ENCODE measurements at places on chromosomes 5 and 9.

- DNase-seq: no peak
Observed at GRCh38 chr5:146069780-146070099, 35.6 kb downstream of the PLAC8L1 start.

DNA sequence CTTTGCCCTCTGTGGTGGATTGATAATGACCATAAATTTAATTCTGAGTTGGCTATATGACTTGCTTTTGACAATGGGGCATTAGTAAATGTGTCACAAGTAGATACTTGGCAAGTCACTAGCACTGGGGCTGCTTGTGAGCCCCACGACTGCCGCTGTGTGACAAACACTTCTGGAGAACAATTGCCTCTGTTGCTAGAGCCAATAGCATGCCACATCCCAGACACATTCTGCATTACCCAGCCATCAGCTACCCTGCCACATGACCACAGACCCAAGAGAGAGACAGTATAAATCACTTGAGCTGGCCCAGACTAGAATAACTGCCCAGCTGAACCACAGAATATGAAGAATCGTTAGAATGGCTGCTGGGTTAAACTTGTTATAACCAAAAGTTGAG, 753.2 kb upstream of the DMAC1 start:
- DNase-seq: no peak

DNA sequence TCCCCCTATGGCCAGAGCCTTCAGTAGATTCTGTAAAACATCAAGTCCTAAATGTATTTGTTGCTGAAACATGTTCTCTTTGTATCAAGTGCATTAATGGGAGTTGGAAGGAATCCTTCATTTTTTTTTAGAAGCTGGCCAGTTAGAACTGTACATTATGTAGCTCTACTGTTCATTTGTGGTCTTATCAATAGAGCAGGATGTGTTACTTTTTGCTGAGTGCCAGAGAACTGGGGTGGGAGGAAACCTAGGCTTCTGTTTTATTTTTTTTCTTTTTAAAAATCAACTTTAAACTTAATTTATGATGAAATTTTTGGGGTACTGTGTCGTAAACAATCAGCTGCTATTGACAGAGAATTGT, 5.1 kb downstream of the PIP5K1B start:
- no peak for DNase-seq

DNA sequence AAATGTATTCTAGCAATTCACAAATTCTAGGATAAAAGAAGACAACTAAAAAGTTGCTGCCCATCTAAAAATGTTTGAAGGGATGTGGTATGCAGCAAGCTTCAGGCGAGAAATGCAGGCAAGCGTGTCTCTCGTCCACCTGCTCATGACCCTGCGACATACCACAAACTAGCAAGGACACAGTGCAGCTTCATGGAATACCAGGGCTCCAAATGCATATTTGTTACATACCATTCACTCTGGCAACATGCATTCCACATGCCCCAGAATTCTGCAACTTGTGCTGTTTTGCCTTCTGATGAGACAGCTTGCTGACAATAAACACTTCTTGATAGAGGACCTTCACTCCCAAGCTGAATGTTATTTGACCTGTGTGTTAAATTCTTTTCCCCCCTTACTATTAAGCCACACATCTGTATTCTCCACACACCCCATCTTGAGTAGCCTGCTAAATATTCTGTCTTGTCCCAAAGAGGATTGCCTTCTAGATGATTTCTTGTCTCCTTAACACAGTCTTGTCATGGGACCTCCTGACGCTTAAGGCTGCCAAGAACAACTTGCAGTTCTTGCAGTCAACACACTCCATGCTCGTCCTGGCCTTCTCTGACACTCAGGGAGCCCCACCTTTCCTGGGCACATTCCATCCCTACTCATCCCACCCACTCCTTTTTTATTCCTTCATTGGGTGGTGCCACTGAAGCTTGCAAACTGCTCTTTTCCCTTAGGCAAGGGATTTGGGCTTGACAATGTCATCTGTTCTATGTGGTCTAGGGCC, 340.5 kb downstream of the PIK3R1 start:
- no peak for DNase-seq

DNA sequence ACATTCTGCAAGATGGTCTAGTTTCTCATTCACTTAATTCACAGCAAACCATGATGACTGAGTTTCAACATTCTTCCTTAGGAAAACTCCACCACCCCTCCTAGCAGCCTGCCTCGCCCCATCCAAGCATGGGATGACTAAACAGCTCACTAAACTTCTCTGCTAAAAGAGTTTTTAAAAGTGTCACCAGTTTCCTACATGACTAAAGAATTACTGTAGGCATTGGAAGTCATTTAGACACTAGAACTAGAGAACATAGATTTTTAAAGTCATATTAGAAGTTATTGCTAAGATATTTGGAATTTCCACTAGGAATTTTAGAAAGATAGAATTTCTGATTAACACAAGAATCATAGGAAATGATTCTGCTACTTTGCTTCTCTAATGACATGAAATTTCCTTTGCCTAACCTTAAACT, 5.5 kb upstream of the ESM1 start:
- peak; percentile 45 for DNase-seq

- DNase-seq: no peak
Observed at GRCh38 chr5:60805463-60805862, 38.6 kb downstream of the ELOVL7 start.

DNA sequence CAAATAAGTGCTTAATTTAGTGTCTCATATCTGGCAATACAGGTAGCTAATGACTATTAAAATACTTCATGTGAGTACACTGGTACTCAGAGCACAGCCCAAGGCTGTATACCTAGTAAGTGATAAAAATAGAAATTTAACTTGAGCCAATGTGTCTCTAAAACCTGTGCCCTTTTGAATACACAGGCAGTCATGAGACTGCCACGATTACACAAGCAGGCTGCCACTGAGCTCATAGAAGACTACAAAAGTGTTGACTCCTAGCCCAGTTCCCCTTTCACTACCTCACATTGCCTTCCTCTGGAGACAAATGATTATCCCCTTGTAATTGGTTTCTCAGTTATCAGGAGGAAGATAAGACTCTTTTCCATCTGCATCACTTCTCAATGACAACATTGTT, 66.3 kb upstream of the PAPPA start:
- peak; percentile 30 for DNase-seq

DNA sequence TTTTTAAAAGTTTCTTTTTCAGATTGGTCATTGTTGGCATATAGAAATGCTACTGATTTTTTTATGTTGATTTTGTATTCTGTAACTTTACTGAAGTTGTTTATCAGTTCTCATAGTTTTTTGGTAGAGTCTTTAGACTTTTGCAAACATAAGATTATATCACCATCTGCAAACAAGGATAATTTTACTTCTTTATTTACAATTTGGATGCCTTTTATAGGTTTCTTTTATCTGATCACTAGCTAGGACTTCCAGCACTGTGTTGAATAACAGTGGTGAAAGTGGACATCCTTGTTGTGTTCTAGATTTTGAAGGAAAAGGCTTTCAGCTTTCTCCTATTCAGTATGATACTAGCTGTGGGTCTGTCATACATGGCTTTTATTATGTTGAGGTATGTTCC, 170.3 kb downstream of the WDR70 start:
- DNase-seq: no peak

DNA sequence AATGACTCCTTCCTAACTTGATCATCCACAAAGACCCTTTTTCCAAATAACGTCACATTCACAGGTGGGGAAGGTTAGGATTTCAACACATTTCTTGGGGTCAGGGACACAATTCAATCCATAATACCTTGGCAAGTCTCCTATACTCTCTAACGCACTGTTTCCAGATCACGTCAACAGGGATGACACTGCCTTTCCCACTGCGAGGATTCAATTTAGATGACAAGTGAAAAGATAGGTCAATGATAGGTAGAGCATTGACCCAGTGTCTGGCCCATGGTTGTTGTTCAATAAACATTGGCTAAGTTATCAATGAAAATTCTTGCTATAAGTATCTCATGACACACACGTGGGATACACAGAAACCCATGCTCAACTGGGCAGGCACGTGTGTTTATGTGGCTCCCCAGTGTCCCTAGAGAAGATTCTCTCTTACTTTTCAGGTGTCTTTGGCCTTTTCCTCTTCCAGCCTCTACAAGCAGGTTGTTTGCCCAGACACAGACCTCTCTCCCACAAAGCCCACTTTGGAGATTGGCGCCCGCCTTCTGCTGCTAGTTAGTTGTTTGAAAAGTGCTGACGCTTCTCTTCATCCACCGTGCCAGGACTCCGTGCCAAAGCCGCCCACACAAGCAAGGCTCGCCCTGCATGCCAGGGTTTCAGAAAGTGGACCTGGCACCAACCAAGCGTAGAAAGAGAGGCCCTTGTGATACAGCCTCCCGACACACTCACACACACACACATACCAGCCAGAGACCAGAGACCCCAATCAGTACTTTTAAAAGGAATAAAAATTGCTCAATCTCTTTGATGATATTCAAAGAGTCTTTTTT, 594.5 kb downstream of the BNC2 start:
- no peak for DNase-seq

DNA sequence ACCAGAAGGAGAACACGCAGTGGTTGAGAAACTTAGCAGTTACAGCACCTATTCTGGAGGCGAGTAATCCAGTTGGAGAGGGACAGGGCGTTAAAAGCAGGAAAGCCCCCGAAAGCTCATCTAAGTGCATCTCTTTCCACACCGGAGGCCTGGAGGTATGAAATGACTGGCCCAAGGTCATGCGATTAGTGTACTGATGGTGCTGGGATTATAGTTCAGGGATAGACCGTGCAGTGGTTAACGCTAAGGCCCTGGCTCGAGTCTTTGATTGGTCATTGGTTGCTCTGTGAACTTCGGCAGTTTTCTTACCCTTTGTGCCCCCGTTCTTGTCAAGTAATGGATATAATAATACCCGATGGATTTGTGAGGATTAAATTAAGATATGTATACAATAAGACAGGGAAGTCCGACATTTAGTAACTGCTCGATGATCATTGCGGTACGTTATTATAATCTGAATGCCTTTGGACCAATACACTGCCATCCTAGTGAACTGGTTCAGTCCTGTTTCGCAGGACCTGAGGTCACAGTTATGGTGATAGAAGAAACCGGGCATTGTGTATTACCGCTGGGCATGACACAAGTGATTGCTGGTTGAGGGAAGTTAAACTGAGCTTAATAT, 960 bp downstream of the CANX start:
- peak; percentile 64 for DNase-seq

DNA sequence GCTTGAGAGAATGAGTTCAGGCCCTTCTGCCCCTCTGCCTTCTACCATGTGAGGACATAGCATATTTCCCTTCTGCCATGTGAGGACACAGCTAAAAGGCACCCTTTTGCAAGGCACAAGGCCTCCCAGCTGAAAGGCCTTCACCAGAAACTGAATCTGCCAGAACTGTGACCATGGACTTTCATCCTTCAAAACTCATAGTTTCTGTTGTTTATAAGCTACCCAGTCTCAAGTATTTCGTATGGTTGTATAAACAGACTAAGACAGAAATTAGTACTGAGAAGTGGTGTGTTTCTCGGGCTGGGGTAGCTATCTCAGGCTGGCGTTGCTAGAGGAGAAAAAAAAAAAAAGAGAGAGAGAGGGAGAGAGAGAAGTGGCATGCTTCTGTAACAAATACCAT, 368.6 kb downstream of the DMRTA1 start:
- no peak for DNase-seq

DNA sequence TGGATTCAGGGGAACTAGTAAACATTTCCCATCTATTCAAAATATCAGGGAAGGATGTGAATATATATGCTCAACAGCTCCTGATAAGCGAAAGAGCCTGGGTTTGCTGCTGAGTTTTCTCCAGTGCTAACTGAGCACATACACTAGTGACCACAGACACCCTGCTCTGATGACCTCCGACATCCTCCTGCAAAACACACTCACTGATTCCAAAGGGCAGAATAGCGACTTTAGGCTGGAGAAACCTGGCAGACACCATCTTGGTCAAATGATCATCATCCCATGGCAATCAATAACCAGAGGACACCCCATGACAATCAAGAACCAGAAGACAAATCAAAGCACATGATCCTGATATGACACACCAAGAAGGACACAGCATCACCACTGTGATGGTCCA, 9.2 kb upstream of the GADD45G start:
- no peak for DNase-seq

- DNase-seq: peak; percentile 84
Observed at GRCh38 chr9:36572515-36573418, at the start of gene MELK. Gene MELK (plus strand): TSS chr9:36572895. CDS start chr9:36581682, 8,787 bp downstream.

DNA sequence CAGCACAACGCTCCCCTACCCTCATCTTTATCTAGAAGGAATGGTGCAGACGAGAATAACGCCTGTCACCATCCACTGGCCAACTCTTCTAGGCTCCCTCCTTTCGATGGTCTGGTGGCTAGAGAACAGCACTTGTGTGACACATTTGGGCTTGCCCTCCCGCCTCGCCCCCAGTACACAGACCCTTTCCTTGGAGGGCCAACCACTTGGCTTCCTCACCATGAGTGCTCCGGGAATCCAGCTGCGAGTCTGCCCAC, 1.4 kb downstream of the GNAQ start:
- peak; percentile 50 for DNase-seq

GRCh38 chr5:65924366-65925043, 1.9 kb upstream of the ERBIN start:
- DNase-seq: no peak

- DNase-seq: no peak
Observed at GRCh38 chr5:88870285-88870684, 12.7 kb downstream of the MEF2C start.

- no peak for DNase-seq
Observed at GRCh38 chr5:124612023-124612422, 134.4 kb downstream of the ZNF608 start.

- DNase-seq: no peak
Observed at GRCh38 chr9:133767625-133768024, 29.5 kb upstream of the SARDH start.

DNA sequence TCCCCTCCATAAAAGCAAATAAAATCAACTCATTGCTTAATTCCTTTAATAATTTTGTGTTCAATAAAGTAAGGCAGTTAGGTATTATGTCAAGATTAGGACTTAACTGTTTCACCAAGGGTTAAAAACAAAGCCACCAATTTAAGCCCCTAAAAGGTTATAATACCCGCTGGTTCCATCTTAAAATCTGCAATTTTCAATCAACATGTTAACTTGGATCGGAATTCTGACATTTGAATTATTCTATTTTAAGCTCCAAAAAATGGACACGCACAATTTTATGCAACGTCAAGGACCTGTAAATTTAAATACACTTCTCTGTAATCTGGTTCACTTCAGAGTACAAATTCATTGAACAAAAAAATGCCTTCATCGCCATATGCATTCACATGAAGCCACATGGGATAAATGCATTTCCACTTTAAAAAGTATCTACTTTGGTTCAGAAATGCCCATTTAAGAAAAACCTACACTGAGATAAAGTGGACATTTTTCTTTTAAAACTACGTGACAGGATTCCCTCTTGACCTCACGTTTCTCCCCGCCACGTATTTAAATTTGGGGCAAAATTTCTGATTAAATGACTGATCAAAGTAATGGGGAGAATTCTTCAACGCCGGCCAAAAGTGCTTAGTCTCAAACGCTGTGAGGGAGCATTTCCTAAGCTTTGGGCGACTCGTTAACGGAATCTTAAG, 721 bp downstream of the GIN1 start:
- no peak for DNase-seq

GRCh38 chr9:129398101-129398960, 220.3 kb upstream of the IER5L start:
- no peak for DNase-seq

Data from myocyte (in vitro differentiated cells).